ENCODE measurements at places on chromosomes 7 and 10.

- no peak for DNase-seq
Observed at GRCh38 chr7:130356121-130356875, 11.7 kb downstream of the CPA5 start.

DNA sequence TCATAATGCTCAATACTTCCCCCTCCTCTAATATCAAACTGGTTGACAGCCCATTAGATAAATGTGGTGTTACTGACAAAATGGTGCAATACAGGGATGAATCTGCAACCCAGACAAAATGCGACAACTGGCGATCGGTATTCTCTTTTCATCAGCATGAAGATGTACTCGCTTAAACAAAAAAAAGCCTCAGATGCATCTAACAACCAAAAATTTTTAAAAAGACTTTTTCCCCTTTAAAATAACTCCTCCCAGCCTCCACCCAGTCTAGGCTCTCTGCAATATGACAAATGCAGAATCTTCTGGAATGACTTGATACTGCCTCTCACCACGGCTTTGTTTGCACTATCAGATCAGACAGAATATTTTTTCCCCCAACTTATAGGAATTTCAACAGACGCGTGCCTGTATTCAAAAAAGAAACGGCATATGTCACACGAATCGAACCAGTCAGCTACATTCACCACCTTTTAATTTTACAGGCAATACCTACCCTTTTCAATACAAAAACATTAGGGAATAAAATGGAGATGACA, 1.2 kb downstream of the YWHAG start:
- DNase-seq: no peak

GRCh38 chr7:24913801-24914464, 66.0 kb downstream of the OSBPL3 start:
- no peak for DNase-seq

DNA sequence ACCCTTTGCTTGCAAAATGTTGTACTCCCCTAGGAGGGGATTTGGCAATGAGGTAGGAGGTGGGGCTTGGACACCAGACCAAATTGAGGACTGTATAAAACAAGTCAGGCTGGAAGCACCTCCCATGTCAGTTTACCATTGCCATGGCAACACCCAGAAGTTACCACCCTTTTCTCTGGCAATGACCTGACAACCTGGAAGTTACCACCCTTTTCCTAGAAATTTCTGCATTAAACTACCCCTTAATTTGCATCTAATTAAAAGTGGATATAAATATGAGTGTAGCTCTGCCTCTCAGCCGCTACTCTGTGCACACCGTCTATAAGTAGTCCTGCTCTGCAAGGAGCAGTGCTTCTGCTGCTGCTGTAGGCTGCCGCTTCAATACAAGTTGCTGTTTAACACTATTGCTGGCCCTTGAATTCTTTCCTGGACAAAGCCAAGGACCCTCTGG, 7.8 kb upstream of the BLNK start:
- no peak for DNase-seq

DNA sequence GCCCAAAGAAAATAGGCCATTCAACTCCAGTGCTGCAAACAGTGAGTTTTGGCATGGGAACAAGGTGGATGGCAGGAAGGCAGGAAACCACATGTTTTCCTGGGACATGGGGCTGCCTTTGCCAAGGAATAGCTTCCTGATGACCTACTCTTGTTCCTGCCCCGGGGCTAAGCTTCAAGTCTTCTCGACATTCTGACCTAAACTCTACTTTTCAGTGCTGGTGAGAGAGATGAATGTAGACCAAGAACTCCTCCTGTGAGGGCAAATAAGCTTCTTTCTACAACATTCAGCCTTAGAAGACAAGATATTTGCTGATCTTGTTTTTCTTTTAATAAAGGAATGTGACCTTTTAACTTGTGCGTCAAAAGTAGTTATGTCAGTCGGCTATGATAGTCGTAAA, 199.0 kb downstream of the GPR37 start:
- no peak for DNase-seq

- no peak for DNase-seq
Observed at GRCh38 chr10:79077488-79078173, 8.9 kb downstream of the ZMIZ1 start.

- DNase-seq: no peak
Observed at GRCh38 chr7:2820508-2820934, 23.6 kb downstream of the GNA12 start.

DNA sequence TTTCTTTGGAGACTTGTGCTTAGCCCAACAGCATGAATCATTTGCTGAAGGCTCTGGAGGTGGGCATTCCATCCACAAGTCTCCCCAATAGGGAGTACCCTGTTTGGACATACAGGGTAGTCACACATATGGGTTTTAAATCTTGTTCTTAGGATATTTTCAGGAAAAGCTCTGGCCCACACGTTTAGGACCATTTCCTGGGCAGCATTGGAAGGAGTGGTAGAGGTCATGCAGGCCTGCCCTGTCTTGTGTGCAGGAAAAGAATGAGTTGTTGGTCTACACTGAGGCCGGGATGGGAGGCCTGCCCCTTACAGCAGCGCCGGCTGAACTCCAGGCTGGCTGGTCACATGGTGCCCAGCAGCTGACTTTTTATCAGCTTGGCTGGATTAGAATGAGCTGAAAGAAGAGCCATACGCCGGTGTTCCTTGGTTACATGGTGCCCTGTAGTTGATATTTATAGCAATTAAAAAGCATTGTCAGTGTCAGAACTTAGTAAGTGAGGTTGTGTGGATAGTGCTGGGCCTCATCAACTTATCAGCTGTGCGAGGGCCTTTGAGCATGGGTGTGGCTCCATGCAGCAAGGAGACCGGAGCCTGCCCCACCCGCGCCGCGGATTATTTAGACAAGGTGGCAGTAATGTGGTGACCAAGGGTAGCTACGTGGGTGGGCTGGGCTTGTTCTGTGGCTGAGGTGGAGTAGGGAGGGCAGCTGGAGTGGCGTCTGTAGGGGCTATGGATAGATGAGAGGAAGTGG, 28.6 kb downstream of the OGDH start:
- DNase-seq: no peak

GRCh38 chr10:131691481-131692090, 209.2 kb upstream of the PPP2R2D start:
- no peak for DNase-seq

DNA sequence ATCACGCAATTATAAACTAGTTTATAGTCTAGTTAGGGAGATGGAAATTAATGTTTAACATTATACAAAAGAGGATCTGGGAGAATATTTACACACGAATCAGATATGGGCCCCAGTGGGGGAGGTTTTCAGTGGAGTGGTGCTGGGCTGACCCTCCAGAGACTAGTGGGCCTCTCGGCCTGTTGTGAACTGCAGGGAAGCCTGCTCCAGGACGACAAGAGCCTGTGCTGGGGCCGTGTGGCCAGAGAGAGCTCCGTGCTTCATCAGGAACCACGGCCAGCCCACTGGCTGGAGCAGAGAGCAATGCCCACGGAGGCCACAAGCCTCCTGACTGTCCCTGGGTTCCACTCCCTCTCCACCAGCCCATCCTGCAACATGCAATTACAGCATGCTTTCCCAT, 11.3 kb upstream of the ESYT2 start:
- DNase-seq: no peak

GRCh38 chr7:128106821-128107220, 75.6 kb upstream of the LRRC4 start:
- no peak for DNase-seq

DNA sequence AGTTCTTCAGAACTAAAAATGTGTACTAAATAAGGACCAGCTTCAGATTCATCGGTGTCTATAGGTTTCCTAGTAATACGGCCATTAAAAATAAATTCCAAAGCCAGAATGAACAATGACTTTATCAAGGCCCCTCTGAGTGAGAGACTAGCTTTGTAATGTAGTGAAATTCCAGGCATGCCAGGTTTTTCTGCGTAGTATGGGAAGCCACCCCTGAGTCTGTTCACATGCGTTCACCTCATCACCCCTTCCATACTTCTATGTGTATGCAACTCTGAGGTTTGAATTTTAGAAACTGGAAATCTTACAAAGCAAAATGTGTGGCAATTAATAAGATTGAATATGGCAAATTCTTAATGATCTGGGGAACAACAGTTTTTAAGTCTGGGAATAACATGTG, 24.5 kb downstream of the RNF32 start:
- no peak for DNase-seq

DNA sequence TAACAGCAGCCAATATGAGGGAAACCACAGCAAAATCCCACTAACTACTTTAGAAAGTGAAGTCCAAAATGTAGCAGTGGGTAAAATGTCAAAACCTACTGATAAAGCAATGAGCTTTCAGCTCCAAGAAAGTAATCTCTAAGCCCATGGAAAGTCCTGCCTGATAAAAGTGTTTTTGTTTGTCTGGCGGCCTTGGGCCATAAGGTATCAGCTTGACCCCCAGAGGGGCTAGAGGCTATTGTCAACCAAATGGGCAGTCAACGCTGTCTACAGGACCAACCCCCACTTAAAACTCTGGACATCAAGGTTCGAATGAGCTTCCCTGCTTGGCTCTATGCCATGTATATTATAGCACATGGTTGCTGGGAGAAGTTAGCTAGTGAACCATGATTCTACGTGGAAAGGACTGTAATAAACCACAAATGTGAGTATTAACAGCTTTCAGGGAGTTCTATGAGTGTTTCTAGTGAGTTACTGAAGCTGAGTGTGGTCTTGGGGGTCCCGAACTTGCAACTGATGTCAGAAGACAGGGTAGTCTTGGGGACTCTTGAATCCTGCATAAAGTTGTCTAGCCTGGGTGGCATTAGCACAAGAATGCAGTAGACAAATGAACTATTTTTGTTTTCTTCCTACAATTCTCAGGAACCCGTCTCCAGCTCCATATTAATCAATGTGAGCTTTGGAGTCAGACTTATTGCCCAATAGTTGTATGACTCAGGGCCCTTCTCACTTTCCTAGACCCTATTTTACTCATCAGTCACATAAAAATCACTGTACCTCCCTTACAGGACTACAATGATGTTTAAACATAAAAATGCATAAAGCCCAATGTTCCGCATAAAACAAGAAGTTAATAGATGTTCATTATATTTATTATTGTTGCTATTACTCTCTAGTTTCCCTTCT, 164.9 kb downstream of the DGKI start:
- DNase-seq: no peak

GRCh38 chr7:123351027-123351426, 151.3 kb upstream of the SLC13A1 start:
- DNase-seq: no peak

GRCh38 chr7:7848246-7848645, 120.3 kb upstream of the GLCCI1 start:
- no peak for DNase-seq

DNA sequence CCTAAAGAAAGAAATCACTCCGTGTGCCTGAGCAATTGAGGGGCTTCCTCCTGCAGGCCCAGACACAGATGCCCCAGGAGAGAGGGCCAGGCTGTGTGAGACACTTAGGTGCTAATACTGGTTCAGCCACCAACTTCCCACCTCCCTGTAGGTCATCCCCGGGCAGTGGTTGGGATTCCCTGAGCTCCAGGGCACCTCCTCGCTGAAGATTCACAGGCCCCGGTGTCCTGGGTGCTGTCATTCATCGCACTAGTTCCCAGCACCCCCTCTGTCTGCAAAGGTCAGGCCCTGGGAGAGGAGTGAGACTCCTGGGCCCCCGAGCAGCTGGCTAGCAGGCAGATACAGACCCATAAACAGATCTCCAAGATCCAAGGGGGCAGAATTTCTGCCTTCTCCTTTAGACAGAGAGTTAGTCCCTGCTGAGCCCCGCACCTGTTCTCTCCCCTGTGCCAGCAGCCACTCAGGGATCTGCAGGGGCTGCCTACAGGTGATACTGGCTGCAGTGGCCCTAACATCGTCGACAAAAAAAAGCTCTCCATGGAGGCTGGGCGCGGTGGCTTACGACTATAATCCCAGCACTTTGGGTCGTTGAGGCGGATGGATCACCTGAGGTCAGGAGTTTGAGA, 38.2 kb upstream of the GTF2I start:
- DNase-seq: peak; percentile 49

- no peak for DNase-seq
Observed at GRCh38 chr7:85094046-85094725, 92.7 kb downstream of the SEMA3D start.

DNA sequence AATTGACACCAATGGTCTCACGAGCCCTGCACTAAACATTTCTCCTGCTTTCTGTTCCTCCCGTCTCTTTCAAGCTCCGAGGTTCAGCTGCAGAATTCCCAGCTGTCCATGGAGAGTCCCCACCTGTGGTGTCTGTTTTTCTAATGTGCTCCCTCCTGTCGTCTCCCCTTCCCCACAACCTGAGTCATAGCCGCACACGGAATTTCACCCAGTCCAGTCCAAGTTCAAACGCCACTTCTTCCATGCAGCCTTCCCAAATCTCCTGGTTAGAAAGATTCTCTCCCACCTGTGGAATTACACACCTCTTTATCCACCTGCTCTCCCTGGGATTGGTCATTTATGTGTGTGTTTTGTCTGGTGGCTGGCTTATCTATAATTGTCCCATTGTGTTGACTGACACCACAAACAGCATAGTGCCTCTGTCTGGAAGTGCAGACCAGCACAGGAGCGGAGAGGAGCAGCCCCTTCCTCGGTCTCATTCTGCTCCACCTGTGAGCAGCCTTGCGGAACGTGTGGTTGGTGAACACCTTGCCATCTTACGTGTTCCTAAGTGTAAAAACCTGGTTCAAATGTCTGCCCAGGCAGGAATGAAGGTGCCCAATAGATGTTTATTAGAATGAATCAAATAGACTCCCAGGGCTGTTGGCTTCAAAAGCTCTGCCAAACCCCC, 3.3 kb upstream of the DIP2C start:
- no peak for DNase-seq

- DNase-seq: no peak
Observed at GRCh38 chr10:62166331-62167131, 102.1 kb downstream of the RTKN2 start.

- DNase-seq: no peak
Observed at GRCh38 chr7:39360766-39361165, 205.4 kb upstream of the YAE1 start.

GRCh38 chr7:149285603-149286002, 23.6 kb downstream of the ZNF783 start:
- DNase-seq: no peak

DNA sequence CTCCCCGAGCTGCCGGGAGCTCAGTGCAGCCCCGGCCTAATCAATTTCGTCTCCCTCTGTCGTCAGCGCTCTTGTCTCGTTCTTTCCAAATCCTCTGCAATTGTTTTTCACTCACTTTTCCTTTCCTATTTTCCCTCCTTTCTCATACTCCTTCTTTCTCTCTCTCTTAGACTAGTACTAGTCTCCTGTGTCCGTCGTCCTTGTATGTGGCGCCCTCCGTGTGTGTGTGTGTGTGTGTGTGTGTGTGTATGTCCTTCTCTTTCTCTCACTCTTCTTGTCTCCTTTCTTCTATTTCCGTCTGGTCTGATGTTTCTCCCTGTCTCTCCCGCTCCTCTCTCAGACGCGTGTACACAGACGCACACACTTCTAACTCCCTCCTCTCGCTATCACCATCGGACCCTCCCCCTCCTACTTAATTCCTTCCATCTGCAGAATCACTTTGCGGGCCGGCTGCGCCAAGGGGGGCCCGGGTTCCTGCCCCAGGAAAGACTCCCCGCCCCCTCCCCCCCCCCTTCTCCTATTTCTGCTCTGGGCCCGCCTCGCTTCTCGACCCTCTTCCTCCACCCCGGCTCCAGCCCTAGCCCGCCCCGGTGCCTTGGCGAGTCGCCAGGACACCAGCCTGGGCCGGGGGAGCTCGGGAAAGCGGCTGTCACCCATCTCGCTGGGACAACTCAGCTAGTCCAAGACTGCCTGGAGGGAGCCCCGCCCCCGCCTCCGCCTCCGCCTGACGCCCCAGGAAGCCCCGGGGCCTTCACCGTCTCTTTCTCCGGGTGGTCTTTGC, 743 bp upstream of the ZCCHC24 start:
- peak; percentile 67 for DNase-seq

- DNase-seq: no peak
Observed at GRCh38 chr10:101967119-101967518, 88.9 kb downstream of the ARMH3 start.

GRCh38 chr10:121088524-121088923, 237.4 kb downstream of the WDR11 start:
- peak; percentile 24 for DNase-seq
